ENCODE measurements at places on chromosomes 5 and 9.

DNA sequence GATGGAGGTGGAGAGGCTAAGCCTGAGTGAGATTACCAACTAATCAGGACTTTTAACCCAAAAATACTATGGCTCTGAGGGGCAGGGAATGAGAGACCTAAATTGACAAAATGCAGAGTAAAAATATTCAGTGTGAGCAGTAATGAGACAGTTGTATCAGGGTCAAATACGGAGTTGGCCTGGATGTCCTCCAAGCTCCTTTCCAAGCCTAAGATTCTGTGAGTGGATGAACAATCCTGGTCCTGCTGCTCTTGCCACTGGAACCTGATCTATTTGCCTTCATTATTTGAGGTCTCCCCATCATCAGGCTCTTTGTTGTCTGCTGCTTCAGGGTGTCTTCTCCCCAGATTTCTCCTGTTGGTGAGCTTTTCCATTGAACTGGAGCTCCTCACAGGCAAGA is 1.1 kb downstream of the PDCD1LG2 start:
- no peak for DNase-seq

- DNase-seq = peak; percentile 3
These were observed 360.1 kb downstream of the KDM4C start for GRCh38 chr9:7117676-7118561.

GRCh38 chr5:61790678-61791077 is 458.6 kb downstream of the ZSWIM6 start:
- DNase-seq = no peak

GRCh38 chr5:59138509-59138908 is 555.6 kb downstream of the RAB3C start:
- DNase-seq = no peak

DNA sequence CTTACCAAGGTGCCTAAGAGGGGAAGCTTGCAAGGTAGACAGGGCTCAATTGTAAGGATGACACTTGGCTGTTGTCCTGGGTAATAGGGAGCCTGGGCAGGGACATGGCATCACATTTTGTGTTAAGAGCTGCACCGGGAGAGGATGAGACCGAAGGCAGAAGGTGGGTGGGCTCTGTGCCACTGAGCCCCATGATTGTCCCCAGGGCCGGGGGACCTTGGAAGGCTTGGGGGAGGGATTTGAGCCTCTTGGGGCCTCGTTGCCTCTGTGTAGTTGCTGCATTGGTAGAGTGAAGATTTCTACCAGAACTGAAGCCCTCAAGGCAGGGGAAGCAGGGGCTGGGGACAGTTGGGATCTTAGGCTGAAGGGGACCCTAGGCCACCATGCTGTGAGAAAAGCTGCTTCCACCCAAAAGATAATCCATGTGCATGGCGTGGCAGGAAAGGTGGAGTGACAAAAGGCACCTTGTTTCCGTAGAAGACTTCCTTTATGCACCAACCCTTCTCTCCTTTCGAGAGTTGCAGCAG is 11.9 kb downstream of the FGF18 start:
- DNase-seq = no peak

DNA sequence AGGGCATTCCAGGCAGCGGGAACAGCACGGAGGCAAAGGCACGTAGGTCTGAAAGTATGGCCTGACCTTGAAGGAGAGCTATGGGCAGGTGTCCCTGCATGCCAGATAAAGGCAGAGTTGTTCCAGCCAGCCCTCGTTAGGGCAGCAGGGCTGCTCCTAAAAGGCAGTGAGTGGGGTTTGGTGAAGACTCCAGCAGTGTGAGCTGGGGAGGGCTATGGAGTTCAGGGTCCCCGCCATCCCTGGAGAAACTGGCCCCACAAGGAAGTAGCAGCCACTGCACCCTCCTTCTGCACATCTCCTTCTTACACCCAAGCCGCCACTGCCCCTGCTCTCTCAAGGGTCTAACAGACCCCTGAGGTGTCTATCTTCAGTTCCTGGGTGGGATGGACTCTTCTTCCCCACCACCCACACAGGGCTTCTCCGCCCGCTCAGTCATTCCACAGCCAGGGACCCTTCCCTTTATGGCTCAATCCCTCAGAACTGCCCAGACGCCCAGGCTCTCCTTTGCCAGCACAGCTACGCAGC is 1.4 kb downstream of the AKNA start:
- DNase-seq = no peak

- no peak for DNase-seq
These were observed 23.7 kb downstream of the CNTFR start for GRCh38 chr9:34565856-34566255.

DNA sequence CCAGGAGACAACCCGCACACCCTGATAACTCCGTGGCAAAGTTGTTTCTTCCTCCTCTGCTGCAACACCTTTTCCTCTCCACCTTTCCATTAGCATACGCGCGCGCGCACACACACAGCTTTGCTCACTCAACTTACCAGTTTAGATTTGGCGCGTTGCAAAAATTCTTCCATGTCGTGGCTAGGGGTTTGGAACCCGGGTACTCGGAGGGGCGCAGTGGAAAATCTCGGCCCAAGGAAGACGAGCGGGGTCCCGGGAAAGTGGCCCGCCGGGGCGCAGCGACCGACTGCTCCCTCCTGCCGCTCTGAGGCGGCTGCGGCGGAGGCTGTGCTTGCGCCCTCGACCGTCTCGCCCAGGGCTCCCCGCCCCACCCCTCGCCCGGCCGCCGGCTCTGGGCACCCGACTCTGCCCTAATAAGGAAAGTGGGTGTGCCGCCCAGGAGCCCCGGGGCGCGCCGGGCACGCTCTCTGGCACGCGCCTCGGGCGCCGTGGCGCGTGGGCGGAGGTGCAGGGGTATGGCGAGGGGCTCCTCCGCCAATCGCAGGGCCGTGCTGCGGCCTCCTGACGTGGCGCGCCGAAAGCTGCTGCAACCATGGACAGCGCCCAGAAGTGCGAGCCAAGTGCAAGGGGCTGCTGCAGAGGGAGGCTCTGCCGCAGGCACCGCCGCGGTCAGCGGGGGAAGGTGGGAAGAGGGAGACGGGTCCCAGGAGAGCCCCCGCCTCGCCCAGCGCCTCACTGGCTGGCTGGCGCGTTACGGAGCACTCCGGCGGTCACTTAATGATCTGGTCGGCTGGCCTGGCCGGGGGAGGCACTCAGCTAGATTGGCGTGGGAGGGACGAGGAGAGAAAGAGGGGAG is at the start of gene PRUNE2:
Gene PRUNE2 (minus strand): TSS at position 324 of the 856 bp plus-strand sequence. CDS start 151 bp downstream, at position 173.
- DNase-seq = peak; percentile 25

GRCh38 chr9:16817002-16817401 is 53.5 kb downstream of the BNC2 start:
- no peak for DNase-seq

- DNase-seq = no peak
These were observed 659.1 kb downstream of the EFNA5 start for GRCh38 chr5:107011605-107012004.

DNA sequence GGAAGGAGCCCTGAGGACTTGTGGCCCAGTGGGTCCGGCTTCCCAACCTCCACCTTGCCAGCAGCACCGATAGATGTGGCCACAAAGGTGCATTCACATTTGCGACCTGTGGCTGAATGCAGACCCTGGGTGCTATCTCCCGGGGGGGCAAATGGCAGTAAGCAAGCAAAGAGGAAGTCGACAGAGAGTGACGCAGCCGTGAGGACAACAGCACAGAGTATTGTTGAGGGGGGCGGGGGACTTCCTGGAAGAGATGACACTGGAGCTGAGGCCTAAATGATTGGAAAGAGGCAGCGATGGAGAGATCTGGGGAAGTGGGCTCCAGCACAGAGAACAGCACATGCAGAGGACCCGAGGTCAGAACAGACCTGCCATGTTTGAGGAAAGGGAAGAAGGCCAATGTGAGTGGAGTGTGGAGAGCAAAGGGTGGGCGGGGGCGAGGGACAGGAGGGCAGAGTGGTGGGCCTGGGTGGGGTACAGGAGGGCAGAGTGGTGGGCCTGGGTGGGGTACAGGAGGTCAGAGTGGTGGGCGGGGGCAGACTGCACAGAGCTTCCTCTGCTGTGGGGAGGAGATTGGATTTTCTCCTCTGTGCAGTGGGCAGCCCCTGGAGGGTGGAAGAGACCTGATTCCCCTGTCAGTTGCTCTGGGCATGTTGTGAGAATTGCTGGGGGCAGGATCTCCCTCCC is 42.6 kb downstream of the ADAMTS2 start:
- no peak for DNase-seq

DNA sequence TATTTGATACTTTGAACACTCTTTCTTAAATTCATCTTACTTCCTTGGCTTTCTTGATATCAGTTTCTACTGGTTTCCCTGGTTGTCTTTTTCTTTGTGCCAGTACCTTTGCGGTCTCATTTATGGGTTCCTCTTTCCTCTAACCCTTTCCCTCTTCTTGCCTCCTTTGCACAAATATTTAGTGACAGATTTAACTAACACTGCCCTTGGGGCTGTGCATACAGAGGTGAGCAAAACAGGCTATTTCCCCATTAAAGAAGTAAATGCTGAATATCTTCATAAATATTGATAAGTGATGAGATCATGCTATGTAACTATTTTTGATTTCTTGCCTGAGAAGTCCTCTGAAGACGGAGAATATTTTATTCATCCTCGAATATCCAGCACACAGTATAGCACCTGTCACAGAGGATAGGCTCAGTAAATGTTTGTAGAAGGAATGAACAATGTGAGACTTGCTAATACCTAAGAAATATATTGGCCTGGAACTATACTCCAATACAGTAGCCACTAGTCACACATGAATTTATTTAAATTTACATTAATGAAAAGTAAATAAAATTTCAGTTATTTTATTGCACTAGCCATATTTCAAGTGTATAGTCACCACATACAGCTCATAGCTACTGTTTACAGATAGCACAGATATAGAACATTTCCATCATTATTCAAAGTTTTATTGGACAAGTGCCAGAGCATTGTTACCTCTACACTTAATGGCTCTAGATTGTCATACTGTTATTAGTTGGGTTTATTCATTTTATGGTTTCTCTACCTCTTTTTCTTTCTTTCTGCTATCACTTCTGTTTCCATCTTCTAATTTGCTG is 90.4 kb downstream of the RIC1 start:
- no peak for DNase-seq

- no peak for DNase-seq
These were observed 449.5 kb downstream of the HINT1 start for GRCh38 chr5:130715541-130715940.

DNA sequence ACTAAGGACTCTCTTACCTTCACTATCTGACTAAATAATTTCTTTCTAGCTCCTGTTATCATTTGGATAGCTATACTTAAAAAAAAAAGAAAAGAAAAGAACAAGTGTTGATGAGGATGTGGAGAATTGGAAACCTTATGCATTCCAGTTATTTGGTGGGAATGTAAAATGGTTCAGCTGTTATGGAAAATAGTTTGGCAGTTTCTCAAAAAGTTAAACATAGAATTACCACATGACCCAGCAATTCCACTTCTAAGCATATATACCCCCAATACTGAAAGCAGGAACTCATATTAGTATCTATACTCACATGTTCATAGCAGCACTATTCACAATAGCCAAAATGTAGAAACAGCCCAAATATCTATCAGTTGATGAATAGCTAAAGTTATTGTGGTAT is 61.1 kb downstream of the GNA14 start:
- DNase-seq = no peak

DNA sequence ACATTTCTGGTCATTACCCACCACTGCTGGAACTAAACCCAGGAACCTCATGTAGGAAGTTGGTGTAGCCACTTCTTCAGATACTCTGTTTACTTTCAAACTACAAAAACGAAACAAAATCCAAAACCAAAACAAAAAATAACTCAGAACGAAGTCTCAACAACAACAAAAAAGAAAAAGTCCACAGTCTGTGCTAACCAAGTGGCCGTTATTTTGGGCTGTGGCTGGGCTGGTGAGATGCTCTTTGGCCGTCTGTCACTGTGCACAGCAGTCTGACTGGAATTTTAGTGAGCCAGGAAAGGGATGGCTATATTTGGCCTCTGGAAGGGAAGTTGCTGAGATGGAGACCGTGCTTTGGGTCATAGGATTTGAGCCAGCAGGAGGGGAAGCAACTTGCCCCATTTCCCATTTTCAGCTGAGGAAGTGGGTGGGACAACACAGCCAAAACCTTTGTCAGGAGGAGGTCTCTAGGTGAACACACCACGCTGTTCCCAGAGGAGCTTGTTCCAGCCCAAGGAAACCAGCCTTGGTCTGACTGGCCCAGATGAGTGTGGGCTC is 334.1 kb downstream of the ZSWIM6 start:
- DNase-seq = no peak

DNA sequence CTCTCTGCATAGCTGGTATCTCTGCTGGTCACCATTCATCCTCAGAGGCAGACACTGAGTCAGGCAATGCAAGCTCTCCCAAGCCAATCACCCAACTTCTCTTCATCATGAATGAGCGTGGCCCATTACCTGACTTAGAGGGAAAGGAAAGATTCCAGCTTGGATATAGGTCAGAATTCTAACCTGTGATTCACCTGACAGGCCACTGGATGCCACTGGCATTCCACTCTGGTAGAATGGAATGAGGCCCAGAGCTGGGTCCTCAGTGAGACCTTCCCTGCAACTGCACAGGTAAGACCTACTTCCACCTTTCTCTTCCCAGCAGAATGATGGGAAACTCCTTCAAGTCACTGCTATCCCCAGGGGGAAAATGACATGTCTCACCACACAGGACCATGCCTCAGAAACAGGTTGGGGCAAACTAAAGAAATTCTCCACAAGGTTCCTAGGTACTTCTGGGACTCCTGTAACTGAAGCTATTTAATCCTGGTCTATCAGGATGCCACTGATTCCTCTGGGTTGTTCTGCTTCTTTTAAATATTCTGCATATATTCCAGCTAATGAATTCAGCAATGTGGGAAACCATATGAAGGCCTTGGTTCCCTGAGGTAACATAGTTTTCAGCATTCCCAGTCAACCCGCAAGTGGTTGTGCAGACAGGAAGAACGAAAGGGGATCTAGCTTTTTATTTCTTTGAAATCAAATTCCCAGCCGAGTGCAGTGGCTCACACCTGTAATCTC is 62.0 kb downstream of the SUSD1 start:
- DNase-seq = no peak

GRCh38 chr5:115542651-115543364 is 1.8 kb downstream of the FEM1C start:
- no peak for DNase-seq
